OCI-LY7 (cell line): ENCODE measurements at places on chromosomes 4 and X. TPM values are rescaled to one million over a fixed set of nuclear protein-coding genes. Genes with fewer than 3 reads are reported as not detected.

GRCh38 chrX:148159796-148160195, 178.7 kb downstream of the FMR1NB start:
- no peak for DNase-seq

- no peak for DNase-seq
Observed at GRCh38 chrX:147891896-147892295, 19.8 kb upstream of the FMR1 start.

DNA sequence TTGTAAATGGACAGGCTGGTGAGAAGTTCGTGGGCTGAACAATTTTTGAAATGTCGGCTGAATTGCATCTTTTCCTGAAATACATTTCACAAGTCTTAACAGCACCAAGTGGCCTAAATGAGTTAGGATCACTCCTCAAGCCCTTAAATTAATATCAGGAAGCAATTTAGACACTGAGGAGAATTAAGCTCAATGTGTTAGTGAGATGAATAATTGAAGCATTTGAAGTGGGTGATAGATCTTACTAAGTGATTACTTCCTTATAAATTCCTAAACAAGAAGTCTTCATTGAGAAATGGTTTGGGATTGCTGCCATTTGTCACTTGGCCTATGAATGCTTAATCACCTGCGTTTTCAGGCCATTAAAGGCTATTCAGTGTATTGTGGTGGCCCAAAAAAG, 116.8 kb downstream of the NAA11 start:
- no peak for DNase-seq

DNA sequence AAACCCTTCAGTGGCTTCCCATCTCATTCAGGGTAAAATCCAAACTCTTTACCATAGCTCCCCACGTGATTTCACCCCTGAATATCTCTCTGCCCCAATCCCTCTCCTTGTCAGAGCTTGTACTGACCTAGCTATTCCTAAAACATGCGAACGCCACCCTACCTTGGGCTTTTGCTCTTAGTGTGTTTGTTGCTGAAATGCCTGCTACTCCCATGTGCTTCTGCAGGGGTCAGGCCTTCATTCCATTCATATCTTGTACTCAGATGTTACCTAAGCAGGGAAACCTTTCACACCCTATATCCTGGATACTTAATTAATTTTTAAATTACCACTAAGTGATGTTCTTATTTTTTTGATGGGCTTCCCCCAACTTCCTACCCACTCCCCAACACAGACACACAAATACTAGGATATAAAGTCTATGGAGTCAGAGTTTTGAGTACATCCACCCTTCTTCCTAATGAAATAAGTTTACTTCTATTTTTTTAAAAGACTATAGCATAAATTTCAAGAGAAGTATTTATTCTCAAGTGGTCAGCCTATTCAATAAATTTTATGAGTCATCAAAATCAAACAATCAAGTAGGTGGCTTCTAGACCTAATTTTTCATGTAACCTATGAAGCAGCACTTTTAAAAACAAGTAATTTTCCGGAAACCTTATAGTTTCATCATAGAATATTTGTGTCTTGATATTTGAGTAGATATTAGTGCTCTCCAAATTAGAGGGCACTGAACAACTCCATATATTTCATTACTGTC, 189.4 kb downstream of the RAPGEF2 start:
- DNase-seq: no peak

DNA sequence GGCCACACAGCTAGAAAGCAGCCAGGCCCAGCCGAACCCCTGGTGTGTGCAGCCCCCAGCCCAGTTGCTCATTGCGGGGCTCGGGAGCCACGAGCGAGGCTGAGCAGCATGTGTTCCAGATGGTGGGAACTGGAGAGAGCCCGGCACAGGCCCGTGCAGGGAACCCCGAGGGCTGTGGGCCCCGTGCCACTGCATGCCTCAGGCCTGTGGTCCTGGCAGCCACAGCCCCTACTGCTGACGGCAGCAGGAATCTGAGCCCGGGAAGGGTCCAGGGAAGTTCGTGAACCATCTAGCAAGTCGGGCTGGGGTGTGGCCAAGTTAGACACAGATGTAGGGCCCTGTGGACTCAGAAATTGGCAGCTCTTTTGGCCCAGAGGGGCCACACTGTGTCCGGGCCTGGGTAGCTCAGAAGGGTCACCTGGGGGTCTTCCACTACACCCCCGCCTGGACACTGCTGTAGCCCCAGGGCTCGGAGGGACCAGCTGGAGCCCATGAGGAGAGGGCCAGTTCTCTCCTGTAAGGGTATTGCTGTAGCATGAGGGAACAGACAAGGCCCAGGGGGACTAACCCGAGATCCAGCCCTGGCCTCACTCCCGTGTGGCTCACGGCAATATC, 12.1 kb downstream of the HTRA3 start:
- no peak for DNase-seq

The RASSF6 gene
- 62.2 and 86.6 TPM in 2 replicates for total RNA-seq

- DNase-seq: no peak
Observed at GRCh38 chrX:76109654-76110053, 63.2 kb upstream of the PBDC1 start.

DNA sequence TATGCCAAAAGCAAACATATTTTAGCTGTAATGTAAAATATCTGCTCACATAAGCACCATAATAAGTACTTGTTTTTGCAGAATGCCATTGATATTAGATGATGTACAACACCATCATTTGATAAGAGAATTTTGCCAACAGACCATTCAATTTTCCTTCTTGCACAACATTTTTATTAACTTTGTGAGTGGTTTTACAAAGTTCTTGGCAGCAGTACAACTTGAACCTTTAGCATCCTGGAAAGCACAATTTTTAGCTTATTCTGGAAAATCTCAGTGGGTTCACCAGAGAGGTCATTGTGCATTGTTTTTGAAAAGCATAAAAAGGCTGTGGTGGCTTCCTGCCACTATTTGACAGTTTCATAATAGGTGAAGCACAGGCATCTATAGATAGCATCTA, 26.4 kb upstream of the REPS2 start:
- no peak for DNase-seq

The ANK2 gene
- 1.8 and 4.0 TPM in 2 replicates for total RNA-seq

- DNase-seq: no peak
Observed at GRCh38 chrX:3787856-3788255, 74.4 kb upstream of the PRKX start.

- DNase-seq: no peak
Observed at GRCh38 chrX:54093159-54093558, 48.9 kb upstream of the PHF8 start.

The ESX1 gene
- not detected in 2 replicates for total RNA-seq

The PNPLA4 gene
- 10.7 and 14.6 TPM in 2 replicates for total RNA-seq

DNA sequence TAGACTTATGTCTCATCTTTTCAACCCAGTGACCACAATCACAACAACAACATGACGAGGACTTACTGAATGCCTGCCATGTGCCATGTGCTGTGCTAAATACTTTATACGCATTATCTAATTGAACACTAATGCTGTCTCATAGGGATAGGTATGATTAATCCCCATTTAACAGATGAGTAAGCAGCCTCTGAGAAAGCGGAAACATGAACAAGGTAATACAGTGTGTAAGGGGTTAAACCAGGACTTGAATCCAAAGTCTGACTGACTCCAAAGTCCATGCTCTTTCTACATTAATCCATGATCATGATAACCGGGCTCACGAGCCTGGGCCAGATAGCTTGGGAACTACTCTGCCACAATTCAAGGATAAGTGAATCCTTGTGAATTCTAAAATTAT, 105.3 kb upstream of the MBNL3 start:
- no peak for DNase-seq

DNA sequence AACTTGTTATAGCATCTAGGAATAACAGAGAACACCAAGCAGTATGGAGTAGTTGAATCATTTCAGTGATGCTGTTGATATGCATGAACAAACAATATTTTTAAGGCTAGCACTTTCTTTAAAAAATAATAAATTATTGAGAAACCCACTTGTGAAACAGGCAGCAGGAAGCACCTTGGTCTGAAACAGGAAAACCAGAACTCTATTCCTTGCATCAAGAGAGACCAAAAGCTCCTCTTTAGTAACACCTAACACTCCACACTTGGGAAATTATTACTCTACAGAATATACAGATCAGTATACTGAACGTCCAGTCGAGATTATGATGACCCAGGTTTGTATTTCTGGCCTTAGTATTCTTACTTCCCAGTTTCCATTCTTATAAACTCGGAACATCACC, 129.0 kb downstream of the ARAP2 start:
- no peak for DNase-seq
